ENCODE measurements at places on chromosomes 5 and 9.

DNA sequence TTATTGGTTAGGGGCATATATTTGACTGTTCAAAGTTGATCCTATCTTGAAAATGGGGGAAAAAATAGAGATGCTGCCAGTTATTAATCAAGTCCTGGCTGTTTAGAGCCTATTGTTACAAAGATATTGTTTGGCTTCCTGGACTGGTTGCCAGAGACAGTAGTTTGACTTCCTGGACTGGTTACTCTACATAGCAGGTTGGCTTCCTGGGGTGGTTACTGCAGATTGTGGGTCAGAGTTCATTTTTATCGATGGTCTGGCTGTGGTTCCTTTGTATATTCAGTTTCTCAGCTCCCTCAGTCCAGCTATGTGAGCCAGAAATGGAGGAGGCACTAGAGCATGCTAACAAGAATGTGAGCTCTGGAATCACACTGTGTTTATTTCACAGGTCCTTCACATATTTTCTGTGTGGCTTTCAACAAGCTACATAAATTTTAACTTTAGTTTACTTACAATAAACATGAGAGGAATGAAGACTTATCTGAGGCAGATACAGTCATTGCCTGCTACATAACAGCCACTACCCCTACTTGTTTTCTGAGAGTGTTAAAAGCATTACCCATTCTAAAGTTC is 137.6 kb downstream of the TRPM3 start:
- peak; percentile 5 for DNase-seq

DNA sequence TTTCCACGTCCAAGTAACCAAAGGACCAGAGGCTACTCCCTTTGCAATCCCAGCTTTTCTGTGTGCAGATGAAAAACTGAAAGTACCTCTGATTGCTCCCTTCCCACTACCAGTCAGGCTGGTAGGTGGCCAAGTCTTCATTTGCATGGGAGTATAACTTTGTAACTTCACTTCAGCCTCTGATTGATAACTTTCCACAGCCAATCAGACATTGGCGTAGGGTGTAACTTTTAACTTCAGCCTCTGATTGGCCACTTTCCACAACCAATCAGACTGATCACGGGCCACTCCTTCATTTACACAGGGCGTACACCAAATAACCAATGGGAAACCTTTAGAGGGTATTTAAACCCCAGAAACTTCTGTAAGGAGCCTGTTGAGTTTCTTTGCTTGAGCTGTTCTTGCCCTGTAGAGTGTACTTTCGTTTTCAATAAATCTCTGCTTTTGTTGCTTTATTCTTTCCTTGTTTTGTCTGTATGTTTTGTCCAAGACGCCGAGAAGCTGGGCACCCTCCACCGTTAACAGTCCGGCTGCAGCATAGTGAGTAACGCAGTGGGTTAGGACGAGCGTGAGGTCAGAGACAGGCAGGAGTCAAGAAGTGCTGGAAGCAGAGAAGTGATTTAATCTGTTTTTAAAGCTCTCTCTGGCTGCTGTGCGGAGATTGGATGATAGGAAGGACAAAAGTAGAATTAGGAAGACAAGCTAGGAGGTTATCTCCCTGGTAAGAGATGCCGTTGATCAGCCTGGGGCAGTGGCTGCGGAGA is 3.5 kb upstream of the EXOSC2 start:
- DNase-seq: peak; percentile 98

- no peak for DNase-seq
Measured at GRCh38 chr5:113447498-113448050, 12.8 kb upstream of the TSSK1B start.

DNA sequence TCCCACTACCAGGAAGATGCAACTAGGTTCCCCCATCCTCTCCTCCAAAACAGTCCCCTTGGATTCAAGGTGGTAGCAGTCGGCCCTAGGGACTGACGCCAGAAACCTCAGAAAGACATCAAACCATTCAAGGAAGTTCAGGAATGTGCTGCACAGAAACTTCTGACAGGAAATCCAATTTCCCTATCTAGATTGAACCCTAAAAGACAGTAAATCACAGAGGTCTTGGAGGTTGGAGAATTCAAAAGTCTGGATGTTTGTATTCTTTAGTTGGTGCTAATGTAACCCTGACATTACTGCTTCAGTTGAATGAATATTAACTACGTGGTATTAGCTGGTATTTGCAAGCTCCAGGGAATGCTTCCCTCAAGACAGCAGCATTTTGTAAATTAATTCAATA is 125.3 kb downstream of the SYK start:
- DNase-seq: no peak

DNA sequence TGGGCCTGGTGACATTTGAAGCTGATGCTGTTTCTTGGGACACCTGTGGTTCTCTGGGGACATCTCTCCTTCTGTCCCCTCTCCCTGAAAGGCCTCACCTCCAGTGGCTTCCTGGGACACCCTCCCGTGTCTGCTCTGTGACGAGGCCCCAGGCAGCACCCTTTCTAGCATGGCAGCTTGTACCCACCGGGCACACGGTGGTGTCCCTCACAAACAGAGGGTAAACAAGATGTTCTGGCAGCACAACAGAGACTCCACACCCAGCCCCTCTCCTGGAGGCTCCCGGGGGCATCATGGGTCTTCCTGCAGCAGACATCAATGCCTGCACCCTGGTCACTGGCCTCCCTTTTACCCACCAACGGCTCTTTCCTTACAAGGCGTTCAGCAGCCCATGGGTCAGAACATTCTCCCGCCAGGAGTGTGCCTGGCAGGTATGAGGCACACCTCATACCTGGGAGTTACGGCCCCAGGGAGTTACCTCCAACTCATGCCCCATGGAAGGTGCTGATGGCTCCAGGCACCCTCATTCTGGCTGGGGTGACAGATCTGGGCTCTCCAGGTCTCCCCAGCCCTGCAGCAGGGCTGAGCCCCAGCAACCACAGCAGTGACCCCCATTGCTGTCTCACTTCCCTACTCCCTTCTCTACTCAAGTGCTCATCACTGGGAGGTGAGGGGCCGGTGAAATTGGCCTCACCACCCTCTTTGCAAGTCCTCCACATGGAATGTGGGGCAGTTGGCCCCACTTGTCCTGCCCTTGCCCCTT is 51.1 kb downstream of the BARX1 start:
- no peak for DNase-seq

DNA sequence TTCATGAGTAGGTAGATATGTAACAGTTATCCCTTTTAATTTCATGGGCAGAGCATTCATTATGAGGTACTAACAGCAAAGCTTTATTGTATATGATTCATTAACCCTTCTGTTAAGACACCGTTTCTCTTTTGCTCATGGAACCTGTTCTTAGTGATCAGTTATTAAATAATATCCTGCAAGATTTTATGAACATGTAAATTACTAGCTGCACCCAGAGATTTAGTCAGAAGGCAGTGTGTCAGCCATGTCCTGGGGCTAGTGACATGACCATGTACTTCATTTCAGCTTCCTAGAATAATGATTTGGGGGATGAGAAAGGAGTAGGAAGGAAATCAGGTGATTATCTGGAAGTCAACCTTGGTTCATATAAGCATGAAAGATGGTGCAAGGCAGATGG is 7.0 kb downstream of the MAST4 start:
- no peak for DNase-seq

- DNase-seq: peak; percentile 11
Measured at GRCh38 chr5:95069948-95070347, 214.9 kb downstream of the MCTP1 start.

DNA sequence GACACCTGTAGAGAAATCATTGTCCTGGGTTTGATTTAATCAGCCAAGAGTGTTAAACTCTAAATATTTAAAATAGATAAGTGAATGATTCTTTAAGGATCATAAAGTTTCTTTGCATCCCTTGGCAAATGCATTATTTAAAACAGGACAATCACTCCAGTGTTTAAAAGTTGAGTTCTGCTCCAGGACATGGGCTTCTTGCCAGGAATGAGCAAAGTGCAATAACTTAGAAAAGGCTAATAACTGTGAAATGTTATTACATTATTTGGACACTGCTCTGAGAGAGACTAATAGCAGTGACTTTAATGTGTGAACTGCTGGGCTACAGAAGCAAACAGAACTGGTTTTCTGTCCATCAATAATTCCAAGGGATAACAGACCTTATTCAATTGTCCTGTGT is 283.3 kb downstream of the GABRB2 start:
- DNase-seq: no peak

- DNase-seq: no peak
Measured at GRCh38 chr5:50963971-50964745, 297.7 kb downstream of the PARP8 start.

- DNase-seq: no peak
Measured at GRCh38 chr9:120926397-120926928, at the start of gene TRAF1. TRAF1 (minus strand) TSS chr9:120926796; CDS start chr9:120926075, 721 bp downstream.
